Glutamatergic neuron (in vitro differentiated cells): ENCODE measurements at places on chromosomes 12 and 14. TPM values are rescaled to one million over a fixed set of nuclear protein-coding genes. Genes with fewer than 3 reads are reported as not detected.

DNA sequence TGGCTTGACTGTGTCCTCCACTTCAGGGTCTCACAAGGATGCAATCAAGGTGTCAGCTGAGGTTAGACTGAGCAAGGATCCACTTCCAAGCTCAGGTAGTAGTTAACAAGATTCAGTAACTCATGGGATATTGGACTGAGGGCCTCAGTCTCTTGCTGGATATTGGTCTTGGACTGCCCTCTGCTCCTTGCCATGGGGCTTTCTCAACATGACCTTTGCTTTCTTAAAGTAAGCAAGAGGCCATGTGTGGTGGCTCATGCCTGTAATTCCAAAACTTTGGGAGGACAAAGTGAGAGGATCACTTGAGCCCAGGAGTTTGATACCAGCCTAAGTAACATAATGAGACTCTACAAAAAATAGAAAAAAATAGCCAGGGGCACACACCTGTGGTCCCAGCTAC, 231.3 kb upstream of the AMIGO2 start:
- no peaks in the 10 kb centered on the region for H3K36me3 ChIP-seq
- H3K4me3 ChIP-seq, result no peak overlapping the region
- H3K27me3 ChIP-seq, result peaks cover 2% of the 10 kb centered on the region
- H3K4me1 ChIP-seq, result no peaks in the 10 kb centered on the region

The TTC7B gene
- 83.1 TPM for total RNA-seq

DNA sequence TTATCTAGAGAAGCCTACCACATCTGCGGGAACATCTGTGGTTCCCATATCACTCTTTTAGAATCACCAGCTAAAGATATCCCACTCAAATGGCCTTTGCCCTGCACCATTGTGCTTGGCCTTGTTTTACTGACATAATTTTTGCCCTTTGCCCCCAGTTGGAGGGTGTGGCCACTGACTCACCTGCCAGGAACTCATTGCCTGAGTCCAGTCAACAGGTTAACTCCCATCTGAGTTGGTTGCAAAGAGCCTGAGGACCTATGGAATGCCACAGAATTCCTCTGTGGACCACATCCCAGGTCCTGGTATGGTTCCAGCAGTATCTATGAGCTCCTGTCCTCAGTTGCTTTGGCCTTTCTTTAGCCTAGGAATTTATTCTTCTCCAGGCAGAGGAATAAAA, 55.7 kb upstream of the PTGR2 start:
- H3K27ac ChIP-seq, result no peak overlapping the region
- no peaks in the 10 kb centered on the region for H3K36me3 ChIP-seq
- no peak for DNase-seq
- H3K4me3 ChIP-seq, result no peak overlapping the region

GRCh38 chr14:49623941-49624839, 3.6 kb downstream of the MGAT2 start:
- no peak overlapping the region for H3K27ac ChIP-seq
- H3K4me1 ChIP-seq, result peaks cover 5% of the 10 kb centered on the region
- no peaks in the 10 kb centered on the region for H3K36me3 ChIP-seq
- H3K4me3 ChIP-seq, result no peak overlapping the region
- peaks cover 3% of the 10 kb centered on the region for H3K27me3 ChIP-seq
- DNase-seq, result no peak

DNA sequence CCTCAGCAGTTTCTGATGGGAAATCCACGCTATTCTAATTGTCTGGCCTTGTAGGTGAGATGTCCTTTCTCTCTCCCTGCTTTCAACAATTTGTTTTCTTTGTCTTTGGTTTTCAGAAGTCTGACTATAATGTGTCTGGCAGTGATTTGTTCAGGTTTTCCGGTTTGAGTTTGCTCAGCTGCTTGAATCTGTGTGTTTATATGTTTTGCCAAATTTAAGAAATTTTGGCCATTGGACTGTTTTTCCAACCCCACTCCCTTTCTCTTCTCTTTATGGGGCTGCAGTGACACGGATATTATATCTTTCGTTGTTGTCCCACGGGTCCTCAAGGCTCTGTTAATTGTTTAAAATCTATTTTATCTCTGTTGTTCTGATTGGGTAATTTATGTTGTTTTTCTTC, 105.0 kb downstream of the ADGRD1 start:
- H3K27me3 ChIP-seq, result peaks cover 5% of the 10 kb centered on the region
- H3K36me3 ChIP-seq, result no peaks in the 10 kb centered on the region
- no peak for DNase-seq
- H3K27ac ChIP-seq, result no peak overlapping the region

DNA sequence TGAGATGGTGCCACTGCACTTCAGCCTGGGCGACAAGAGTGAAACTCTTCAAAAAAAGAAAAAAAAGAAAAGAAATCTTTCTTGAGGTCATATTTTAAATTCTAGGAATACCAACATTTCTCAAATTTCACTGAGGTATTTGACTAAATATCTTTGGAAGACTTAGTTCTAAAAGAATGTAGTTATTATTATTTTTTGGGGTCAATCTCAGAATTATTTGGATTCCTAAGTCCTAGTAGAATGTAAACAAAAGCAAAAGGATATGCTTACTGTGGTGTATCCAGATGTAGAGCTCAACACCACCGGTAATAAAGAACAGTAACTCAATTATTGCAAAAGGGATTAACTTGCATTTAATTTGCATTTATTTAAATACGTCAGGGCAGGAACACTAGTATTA, 25.0 kb downstream of the PRICKLE1 start:
- H3K36me3 ChIP-seq, result no peaks in the 10 kb centered on the region
- DNase-seq, result no peak
- no peak overlapping the region for H3K27ac ChIP-seq

The TTC6 gene
- 0.44 TPM for total RNA-seq

GRCh38 chr12:75578546-75578945, 67.1 kb upstream of the KRR1 start:
- peaks cover 23% of the 10 kb centered on the region for H3K4me1 ChIP-seq
- H3K27me3 ChIP-seq, result peaks cover 4% of the 10 kb centered on the region
- no peaks in the 10 kb centered on the region for H3K36me3 ChIP-seq

The GRIN2B gene
- 0.02 TPM for total RNA-seq
